ENCODE measurements at places on chromosomes 6 and 20. TPM values are rescaled to one million over a fixed set of nuclear protein-coding genes. Genes with fewer than 3 reads are reported as not detected.

The CPNE1 gene
- 217 TPM for polyA plus RNA-seq

The MYLK2 gene
- polyA plus RNA-seq: 0.31 TPM

The SCUBE3 gene
- polyA plus RNA-seq: 2.0 TPM

The IL20RA gene
- polyA plus RNA-seq: 0.29 TPM

The LCA5 gene
- polyA plus RNA-seq: 0.86 TPM

The PCMT1 gene
- 158 TPM for polyA plus RNA-seq

The CALHM4 gene
- not detected for polyA plus RNA-seq

The ULBP1 gene
- not detected for polyA plus RNA-seq

The HCRTR2 gene
- polyA plus RNA-seq: not detected

The TMC2 gene
- polyA plus RNA-seq: not detected

The HSD17B8 gene
- 37.5 TPM for polyA plus RNA-seq

The TPD52L1 gene
- 0.13 TPM for polyA plus RNA-seq

The C6orf163 gene
- 0.54 TPM for polyA plus RNA-seq

The C20orf204 gene
- 0.16 TPM for polyA plus RNA-seq

The DEFB128 gene
- not detected for polyA plus RNA-seq

The CHD6 gene
- 8.7 TPM for polyA plus RNA-seq

The CST2 gene
- not detected for polyA plus RNA-seq

The TSBP1 gene
- polyA plus RNA-seq: not detected

The XKR7 gene
- polyA plus RNA-seq: 0.02 TPM

The BACH2 gene
- polyA plus RNA-seq: 0.46 TPM

The TFB1M gene
- 36.1 TPM for polyA plus RNA-seq

The TREM1 gene
- polyA plus RNA-seq: not detected

The NRSN2 gene
- polyA plus RNA-seq: 88.6 TPM

The FERMT1 gene
- polyA plus RNA-seq: 0.93 TPM

The CCN2 gene
- 709 TPM for polyA plus RNA-seq

The LRRC73 gene
- polyA plus RNA-seq: 0.89 TPM

The IL17F gene
- not detected for polyA plus RNA-seq
